ENCODE measurements at places on chromosomes 12 and 14. TPM values are rescaled to one million over a fixed set of nuclear protein-coding genes. Genes with fewer than 3 reads are reported as not detected.

- DNase-seq: no peak
Observed at GRCh38 chr14:64948612-64949210, 6.2 kb upstream of the GPX2 start.

DNA sequence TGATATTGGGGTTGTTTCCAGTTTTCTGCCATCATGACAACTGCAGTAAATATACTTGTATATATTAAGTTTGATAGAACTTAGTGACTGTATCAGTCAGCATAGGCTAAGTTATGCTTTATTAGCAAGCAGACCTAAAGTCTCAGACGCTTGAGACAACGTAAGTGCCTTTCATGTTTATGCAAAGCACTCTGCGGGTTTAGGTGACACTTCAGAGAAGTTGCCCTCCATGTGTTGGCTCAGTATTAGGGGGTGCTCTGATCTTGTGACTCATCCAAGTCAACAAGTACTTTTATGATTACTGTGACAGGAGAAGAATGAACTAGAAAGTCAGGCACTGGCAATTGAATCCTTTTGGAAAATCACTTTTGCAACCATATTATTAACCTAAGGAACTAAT lies 13.3 kb upstream of the OTOGL start:
- DNase-seq: no peak

The DENND5B gene
- 0.75 TPM for total RNA-seq

The CLEC1B gene
- total RNA-seq: not detected

The SOCS4 gene
- total RNA-seq: 25.1 TPM

The SLC6A15 gene
- total RNA-seq: not detected

GRCh38 chr14:92960706-92961566 lies 38.0 kb downstream of the CHGA start:
- DNase-seq: no peak

DNA sequence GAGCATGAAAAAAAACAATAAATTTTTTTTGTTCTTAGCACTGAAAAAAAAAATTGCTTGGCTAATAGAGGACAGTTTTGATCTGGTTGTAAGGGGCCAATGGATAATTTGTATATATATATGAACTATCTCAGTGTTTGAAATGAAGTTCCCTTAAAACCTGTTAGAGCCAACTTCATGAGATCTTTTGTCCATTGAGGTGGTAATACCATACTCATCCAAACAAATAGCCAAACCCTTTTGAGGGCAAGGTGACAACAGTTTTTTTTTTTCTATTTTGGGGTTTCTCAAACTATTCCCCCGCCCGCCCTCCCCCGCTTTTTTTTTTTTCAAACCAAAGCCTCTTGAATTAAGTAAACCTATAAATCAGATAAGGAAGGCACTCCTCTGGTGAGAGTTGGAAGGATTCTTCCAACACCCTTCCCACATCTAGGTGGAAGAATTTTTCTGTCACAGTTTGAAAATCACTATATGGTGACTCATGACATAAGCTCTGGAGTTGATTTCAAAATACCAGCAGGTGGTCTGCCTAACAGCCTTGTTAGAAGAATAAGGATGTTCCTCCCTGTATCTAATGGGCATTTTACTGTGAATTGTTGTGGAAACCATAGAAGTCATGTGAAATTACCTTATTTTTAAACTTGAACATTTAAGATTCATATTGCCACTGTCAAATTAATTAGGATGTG lies 10.2 kb downstream of the ARHGAP5 start:
- DNase-seq: no peak

DNA sequence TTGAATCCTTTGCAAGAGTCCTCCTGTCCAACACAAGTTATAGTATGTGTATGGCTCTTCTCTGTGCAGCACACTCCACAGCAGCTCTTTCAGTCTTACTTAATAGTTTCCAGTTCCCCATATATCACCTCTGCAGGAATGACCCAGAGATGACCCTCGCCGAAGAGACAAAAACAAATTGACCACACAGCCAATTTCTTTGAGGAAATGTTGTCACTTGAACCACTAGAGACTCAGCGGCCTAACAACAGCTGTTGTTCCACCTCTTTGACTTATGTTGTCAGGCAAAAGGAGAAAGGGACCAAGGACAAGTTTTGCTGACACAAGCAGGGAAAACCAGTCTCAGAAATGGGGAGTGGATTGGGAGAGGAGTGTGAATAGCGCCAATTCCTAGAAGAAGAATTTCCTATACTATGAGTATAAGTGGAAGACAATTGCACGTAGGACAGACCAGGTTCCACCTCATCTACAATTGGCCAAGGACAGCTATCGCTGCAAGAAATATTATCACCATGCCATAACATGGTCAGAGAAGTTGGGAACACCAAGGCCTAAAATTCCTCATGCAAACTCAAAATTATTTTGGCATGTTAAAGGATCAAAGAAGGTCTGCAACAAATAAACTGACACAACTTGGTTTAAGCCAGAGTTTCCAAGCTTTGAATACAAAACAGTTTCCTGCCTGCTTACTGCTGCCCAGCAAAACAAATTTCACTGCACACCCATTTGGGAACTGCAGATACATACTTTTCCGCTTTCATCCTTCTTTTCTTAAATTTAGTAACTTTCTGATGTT lies 41.7 kb upstream of the ITPR2 start:
- DNase-seq: no peak

- DNase-seq: no peak
Observed at GRCh38 chr12:8773461-8773860, 49.0 kb upstream of the A2ML1 start.

GRCh38 chr14:85597701-85598100 lies 67.8 kb downstream of the FLRT2 start:
- no peak for DNase-seq

GRCh38 chr14:102692334-102692733 lies 84.9 kb upstream of the TRAF3 start:
- DNase-seq: no peak

DNA sequence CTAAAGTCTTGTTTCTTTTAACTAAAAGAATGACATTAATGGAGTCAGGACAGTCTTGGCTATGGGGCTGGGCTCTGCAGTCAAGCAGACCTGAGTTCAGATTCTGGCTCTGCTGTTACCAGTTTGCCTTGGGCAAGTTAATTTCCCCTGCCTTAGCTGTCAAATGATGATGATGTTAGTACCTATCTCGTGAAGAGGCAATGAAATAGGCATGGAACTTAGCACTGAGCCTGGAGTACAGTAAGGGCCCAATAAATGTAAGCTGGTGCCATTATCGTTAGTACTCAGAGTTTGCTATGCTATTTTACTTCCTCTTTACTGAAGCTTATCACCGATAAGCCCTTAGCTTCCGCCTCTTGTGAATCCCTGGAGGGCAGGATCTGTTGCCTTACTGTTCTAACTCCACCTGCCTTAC lies 8.5 kb downstream of the FBXW8 start:
- no peak for DNase-seq

DNA sequence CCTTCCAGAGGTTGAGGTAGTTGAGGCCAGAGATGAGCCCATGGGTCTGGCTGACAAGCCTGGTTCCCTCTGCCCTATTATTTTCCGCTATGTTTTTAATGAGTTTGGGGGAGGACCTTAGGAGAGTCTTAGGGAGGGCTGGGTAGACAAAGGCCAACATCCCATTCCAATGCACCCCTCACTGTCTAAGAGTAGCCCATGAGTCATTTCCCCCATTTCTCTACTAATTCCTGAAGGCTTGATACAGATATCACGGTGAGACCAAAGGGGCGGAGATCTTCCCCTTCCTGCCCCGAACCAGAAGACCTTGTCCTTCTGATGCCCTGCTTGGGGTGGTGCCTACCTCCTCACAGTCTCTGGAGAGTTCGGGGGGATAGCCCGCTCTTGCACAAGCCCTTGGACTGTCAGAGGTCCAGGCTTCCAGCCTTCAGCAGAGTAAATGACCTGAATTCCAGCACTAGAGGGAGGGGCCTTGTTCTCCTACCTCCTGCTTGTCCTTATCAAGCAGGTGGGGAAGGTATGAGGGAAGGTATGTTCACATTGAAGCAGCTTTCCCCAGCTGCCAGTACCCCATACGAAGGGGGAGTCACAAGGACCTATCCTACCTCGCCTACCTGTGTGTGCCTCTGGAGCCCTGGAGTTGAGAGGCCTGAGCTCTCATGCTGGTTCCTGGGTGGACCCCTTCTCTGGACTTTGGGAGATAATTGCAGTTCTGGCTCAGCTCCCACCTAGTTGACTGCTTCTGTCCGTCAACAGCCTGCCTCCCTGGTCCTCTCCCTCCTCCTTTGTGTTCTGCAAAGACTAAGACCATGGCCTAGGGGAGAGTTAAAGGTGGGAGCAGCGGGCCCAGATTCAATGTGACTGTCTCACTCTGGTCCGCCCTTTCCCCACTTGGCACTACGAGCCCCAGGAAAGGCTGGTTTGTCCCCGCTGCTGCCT lies 3.7 kb downstream of the PSMB11 start:
- no peak for DNase-seq

- no peak for DNase-seq
Observed at GRCh38 chr12:13156277-13156676, 40.2 kb upstream of the EMP1 start.

GRCh38 chr12:45789025-45789424 lies 59.5 kb downstream of the ARID2 start:
- DNase-seq: no peak

The SYNDIG1L gene
- not detected for total RNA-seq

- DNase-seq: no peak
Observed at GRCh38 chr14:61417883-61418455, 96.6 kb downstream of the PRKCH start.

DNA sequence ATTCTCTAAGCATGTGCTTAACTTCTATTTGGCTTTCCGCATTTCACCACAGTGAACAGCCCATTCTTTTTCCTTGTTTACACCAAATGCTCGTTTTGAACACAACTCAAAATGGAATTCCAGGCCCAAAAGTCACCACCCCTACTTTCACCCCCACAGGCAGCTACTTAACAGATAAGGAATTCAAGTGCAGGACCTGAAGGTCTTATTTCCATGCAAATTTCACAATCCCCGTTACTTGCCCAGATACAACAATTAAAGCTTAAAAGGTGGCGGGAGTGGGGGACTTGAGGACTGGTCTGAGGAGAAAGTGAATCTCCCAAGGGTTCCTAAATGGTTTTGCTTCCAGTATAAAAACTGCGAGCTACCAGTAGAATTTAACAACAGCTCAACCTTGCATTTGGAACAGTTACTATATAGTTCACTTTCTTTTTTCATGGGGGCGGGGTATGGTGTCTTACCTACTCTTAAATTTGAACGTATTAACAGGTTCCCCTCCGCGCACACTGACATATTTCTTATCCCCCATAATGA lies 3.7 kb downstream of the USP44 start:
- DNase-seq: no peak

DNA sequence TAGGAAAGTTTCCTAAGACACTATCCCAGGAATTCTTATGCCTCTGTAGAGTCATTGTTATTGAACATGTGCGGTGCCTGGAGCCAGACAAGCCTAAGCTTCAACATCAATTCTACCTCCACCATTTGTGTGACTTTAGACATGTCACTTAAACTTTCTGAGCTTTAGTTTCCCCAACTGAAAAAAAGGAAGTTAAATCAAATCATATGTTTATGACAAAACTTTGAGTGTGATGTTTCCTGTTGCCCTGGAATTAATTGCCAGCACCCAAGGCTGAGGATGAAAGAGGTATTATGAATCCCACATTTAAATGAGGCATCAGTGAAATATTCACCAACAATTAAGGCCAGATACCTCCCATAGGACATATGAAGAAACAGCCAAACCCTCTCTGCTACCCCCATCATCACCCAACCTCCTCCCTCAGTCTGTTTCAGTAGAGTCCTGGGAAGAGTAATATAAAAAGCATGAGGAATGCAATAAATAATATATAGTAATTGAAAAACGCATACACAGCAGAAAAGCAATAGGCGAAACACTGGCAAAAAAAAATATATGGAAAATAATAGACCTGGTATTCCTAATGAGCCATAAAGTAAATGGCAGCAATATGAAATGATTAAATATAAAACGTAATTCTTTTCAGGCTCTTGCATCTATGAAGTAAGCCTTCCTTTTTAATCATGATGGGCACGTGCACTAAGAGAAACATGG lies 182.0 kb upstream of the DCN start:
- no peak for DNase-seq

The SLC41A2 gene
- total RNA-seq: 2.4 TPM

- no peak for DNase-seq
Observed at GRCh38 chr12:91379051-91379775, 196.6 kb upstream of the DCN start.

GRCh38 chr14:35399083-35399937 lies 5.2 kb downstream of the NFKBIA start:
- no peak for DNase-seq

DNA sequence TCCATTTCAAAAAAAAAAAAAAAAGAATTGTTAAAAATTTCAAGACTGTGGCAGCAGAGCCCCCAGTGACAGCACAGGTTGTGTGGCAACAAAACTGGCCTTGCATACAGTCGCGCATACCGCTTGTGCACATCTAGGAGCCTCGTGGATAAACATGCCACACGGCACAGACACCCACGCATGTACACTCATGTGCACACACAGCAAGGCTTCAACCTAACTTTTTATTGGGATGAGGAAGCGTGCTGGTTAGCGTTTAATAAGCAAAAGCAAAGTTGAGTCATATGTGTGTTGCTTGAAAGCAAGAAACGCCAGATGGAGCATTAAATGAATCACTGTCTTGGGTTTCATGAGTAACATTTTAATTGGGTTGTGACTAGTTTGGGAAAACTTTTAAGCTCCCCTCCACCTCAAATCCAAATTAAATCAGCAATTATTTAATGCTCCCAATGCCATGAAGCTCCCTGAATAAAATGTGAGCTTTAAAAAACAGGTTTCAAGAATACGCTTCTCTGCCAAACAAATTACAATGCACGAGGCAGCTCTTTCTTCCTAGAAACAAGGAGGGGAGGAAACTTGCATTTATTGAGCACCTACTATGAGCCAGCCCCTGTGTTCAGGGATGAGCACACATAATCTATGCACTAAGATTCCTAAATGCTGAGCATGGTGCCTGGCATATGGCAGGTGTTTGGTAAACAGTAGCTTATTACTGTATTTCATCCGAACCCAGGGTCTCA lies 35.7 kb upstream of the EML1 start:
- DNase-seq: no peak

DNA sequence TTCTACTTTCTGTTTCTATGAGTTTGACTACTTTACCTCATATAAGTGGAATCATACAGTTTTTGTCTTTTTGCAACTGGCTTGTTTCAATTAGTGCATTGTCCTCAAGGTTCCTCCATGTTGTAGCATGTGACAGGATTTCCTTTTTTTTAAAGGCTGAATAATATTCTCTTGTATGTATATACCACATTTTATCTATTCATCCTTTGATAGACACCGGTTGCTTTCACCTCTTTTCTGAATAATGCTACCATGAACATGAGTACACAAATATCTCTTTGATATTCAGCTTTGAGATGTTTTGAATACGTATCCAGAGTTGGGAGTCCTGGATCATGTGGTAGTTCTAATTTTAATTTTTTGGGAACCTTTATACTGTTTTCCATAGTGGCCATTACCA lies 65.4 kb downstream of the SPATS2 start:
- DNase-seq: no peak

- no peak for DNase-seq
Observed at GRCh38 chr12:113732916-113733315, 233.2 kb downstream of the RBM19 start.

GRCh38 chr12:51118706-51119105 lies 35.3 kb upstream of the CSRNP2 start:
- DNase-seq: no peak

The LUM gene
- not detected for total RNA-seq

The NYNRIN gene
- 0.28 TPM for total RNA-seq

GRCh38 chr14:99420711-99421110 lies 59.9 kb downstream of the SETD3 start:
- DNase-seq: no peak

GRCh38 chr14:72492196-72492595 lies 401.7 kb downstream of the DPF3 start:
- no peak for DNase-seq
